ENCODE measurements at places on chromosomes 2 and 18.

DNA sequence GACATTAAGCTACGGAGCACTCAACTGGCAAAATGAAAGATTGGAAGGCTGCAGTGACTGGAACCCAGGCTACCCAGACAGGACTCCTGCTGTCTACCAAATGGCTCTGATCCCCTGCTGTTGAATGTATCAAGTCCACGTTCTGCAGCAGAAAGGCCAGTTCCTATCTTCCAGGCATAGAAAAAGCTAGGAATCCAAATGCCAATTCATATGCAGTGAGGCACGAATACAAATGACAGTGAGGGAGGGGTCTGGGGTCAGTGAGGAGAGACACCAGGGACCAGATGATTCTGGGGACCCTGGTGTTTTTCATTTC lies 5.3 kb downstream of the NRP2 start:
- no peak for ATAC-seq

- no peak for ATAC-seq
These were observed 65.3 kb downstream of the SUCLG1 start for GRCh38 chr2:84393829-84394228.

GRCh38 chr2:139122711-139123158 lies 342.5 kb upstream of the NXPH2 start:
- no peak for ATAC-seq

DNA sequence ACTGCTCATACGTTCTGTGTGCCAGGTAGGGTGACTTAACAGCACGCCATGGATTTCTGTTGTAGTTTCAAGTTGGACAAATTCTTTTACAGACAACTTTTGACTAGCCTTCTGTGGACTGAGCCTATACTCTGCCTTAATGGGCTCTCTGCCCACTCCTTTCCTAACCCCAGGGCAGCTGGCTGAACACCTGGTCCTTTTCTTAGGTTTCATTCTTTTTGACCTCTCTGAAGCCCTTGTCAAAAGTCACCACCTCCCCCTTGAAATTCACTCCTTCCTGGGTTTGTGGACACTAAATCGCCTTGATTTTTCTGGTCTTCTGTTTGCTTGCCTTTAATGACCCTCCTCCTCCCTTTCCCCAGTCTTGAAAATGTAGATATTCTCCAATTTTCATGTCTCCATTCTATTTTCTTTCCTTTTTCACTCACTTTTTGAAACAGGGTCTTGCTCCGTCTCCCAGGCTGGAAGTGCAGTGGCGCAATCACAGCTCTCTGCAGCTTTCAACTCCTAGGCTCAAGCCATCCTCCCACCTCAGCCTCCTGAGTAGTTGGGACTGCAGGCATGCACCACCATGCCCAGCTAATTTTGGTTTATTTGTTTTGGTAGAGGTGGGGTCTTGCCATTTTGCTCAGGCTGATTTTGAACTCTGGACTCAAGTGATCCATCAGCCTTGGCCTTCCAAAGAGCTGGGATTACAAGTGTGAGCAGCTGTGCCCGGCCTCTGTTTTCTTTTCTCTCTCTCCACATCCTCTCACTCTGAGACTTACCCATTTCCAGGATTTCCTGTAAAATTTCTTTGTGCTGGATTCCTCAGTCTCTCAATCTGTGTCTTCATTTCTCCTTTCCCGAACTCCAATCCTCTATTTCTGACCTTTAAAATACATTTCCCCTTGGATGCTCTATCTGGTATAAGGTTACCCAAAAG lies 112.9 kb downstream of the PLB1 start:
- ATAC-seq: no peak

DNA sequence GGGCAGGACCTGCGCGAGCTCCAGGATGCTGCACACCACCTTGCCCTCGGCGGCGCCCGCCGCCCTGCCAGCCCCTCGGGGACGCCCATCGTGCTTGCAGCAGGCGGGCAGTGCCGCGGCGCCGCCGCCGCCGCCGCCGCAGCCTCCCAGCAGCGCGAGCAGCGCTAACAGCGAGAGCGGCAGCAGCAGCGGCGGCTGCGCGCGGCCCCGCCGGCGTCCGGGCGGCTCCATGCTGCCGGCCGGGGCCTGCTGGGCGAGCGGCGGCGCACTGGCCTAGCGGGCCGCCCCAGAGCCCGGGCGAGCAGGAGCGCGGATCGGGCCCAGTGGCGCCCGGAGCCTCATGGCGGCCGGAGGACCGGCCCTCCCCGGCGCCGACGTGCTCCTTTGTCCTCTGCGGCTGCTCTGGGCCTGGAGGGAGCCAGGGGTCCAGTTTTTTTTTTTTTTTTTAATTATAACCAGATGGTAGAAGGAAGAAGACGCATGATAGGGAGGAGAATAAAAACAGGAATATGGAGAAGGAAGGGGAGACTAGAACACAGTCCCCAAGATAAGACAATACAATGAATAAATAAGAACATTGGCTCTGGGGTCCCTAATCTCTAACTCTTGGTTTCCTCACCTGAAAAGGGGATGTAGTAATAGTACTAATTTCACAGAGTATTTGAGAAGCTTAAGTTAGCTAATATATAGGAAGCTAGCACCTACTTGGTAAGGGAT lies 17.1 kb upstream of the ANKRD62 start:
- peak; percentile 23 for ATAC-seq

GRCh38 chr2:128416109-128416785 lies 97.6 kb upstream of the HS6ST1 start:
- no peak for ATAC-seq

DNA sequence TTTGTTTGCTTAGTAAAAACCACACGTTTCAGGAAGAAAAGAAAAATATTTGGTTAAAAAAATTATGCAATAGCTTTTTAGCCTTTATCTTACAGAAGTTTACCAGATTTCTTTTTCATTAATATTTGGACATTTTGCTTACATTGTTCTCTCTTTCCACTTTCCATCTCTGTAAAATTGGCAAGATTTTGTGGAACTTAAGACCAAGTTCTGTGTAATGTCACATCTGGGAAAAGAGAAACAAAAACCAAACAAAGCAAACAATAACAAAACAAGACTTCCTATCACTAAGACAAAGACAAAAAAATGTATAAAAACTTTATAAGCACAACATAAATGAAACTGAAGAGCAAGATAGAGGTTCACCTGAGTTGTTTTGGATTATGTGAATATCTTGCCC lies 1392.1 kb upstream of the CELF4 start:
- ATAC-seq: no peak

DNA sequence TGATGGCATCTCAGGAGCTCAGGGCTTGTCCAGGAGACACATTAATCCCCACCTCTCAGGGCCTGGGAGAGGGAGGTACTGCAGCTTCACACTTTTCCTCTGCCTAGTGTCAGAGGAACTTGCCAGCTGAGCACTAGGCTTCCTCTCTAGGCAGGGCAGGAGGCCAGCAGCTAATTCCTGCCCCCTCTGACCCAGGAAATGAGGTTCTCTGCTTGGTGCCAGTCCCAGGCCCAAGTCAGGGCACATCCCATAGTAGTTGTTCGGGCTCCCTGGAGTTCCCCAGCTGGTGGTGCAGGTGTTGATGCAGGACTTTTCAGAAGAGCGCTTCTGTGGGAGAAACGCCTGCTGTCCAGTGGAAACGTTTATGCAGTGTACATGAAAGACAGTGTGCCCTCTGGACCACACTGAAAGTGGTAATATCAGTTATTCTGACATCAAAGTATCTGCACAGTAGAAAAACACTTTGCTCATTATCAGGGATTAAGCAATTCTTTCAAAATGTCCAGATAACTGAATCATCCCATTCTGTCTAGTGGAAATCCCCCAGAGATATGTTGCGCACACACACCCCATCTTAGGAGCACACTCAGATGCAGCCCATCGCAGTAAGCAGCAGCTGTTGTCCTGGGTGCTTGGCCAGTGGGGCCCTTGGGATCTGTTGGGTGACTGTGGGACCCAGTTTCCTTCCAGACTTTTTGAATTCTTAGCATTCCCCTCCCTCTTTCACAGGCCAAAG lies 17.8 kb upstream of the SCLY start:
- ATAC-seq: no peak

GRCh38 chr2:3636586-3637310 lies 21.3 kb upstream of the ALLC start:
- no peak for ATAC-seq

GRCh38 chr18:48784656-48785055 lies 166.1 kb downstream of the SMAD7 start:
- peak; percentile 5 for ATAC-seq

DNA sequence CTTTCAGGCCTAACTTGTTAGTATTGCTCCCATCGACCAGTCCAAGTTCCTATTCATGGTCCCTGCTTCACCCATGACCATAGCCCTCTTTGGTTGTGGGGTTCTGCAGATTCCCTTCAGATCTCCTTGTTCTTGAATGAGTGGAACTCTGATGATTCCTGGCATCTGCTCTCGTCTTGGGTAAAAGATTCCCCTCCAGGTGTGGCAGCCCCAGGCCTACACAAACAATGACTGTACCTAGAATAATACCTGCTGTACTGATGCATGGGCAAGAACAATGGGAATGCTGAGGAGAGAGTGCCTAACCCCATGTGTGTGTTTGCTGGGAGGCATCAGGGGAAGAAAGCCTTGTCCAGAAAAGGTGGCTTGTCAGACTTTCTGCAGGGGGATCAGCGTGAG lies 39.2 kb upstream of the MRPL19 start:
- no peak for ATAC-seq

DNA sequence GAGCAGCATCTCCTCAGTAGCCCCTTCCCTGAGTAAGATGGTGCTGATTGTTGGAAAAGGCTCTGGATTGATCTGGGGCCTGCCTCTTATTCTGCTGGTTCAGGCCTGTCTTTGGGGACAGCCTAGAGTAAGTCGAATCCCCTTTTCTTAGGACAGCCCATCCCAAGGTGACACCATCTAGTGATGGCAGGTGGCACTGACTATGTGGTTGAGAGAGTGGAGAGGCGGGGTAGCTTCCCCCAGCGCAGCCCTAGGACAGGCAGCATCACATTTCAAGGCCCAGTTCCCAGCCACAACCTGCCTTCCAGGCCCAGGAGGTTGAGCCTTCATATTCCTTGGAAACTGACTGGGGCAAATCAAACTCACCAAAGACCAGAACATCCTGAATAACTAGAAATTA lies 69.1 kb upstream of the B3GNT7 start:
- no peak for ATAC-seq

DNA sequence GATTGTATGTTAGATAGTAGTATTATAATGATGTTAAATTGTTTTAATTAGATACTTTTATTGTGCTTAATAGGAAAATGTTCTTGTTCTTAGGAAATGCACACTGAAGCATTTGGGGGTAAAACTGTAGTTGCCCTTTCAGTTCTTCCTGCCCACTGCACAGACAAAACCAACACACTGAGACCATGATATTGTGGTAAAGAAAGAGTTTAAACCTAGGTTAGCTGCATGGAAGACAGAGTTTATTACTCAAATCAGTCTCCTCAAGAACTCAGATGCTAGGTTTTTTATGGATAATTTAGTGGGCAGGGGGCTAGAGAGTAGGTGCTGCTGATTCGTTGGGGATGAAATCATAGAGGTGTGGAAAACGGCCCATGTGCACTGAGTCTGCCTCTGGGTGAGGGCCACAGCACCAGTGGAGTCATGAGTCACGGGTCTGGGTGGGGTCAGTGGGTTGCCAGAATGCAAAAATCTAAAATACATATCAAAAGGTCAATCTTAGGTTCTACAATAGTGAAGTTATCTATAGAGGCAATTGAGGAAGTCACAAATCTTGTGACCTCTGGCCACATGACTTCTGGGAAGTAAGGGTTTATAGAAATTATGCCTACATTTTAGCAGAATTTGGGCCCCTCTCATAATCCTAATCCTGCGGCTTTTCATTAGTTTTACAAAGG lies 283.4 kb upstream of the FBXO11 start:
- ATAC-seq: no peak

- no peak for ATAC-seq
These were observed 134.8 kb downstream of the MREG start for GRCh38 chr2:215878476-215879063.

DNA sequence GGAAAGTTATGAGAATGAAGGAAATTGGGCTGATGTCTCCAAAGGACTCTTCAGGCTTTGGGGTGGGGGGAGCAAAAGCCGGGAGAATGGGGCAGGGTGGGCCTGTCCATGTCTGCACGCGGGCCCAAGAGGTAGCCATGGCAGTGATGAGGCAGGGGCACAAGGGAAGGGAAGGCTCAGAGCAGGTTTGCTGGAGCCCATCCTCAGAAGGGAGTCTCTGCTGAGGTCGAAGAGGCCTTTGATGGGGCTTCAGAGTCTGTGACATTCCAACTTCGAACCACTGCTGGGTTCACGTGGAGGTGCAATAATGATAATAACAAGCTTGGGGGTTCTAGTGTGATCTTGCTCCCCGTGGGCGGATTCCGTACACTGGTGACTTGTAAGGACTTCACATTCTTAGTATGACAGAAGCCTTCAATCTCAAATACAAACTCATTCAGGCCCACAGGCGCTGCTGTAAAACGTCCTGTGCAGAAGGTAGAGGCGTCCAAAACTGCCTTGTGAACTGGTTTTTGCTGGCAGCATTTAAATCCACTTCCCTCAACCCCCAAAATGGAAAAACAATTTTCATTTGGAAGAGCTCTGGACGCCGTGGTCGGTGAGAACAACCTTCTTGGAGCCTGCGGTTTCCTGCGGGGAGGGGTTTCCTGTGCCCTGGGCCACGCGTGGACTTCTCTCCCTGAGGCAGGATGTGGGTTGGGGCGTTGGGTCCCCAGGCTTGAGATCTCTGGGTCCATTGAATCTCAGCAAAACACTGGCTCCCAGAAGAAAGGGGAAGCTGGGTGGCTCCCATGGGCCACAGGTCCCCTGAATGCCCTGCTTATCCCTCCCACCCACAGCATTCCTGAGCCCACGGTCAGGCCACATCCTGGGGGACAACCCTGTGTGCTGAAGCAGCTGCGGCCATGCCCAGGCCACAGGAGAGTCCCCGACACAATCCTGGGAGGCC lies 151.0 kb downstream of the TPO start:
- peak; percentile 34 for ATAC-seq

DNA sequence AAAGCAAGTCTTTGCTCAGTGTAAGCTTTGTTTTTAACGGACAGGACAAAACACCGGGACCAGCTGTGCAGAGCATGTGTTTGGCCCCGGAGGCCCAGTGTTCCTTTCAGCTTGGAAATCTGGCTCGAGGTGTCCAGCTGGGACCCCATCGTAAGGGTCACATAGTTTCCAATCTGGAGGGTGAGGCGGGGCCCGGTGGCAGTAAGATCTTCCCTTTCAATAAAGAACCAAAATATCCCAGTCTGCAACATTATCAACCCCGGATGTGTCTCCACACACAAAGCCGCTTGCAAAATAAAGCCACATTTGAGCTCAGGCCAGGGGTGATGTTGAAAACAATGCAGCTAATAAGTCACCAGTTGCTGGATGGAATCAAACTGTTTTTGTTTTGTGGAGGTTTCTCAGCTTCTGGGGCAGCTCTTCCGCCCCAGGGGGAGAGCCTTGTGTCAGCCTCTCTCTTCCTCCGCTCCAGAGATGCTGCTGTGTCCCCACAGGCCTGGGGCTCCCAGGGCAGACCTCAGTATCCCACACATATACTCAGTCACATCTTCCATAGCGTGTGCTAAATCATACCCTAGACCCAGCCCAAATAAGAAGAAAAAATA lies 138.6 kb upstream of the GLI2 start:
- no peak for ATAC-seq
